ENCODE measurements at places on chromosomes 6 and 20.

DNA sequence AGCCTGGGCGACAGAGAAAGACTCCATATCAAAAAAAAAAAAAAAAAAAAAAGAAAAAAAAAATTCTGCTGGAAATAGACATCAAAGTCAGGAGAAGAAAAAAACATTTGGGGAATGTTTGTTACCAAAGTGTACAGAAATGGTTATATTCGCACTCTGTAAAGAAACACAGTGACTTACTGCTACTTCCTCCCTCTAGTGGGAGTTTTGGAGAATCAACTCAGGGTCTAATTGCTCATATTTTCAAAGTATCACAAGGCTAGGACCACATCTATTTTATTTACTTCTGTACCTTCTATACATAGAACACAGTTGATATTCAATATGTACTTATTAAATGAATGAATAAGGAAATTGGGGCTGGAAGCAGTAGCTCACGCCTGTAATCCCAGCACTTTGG is 24.4 kb downstream of the ARG1 start:
- DNase-seq, result no peak

- DNase-seq, result no peak
These were observed 160.8 kb downstream of the UBE3D start for GRCh38 chr6:82904860-82905259.

DNA sequence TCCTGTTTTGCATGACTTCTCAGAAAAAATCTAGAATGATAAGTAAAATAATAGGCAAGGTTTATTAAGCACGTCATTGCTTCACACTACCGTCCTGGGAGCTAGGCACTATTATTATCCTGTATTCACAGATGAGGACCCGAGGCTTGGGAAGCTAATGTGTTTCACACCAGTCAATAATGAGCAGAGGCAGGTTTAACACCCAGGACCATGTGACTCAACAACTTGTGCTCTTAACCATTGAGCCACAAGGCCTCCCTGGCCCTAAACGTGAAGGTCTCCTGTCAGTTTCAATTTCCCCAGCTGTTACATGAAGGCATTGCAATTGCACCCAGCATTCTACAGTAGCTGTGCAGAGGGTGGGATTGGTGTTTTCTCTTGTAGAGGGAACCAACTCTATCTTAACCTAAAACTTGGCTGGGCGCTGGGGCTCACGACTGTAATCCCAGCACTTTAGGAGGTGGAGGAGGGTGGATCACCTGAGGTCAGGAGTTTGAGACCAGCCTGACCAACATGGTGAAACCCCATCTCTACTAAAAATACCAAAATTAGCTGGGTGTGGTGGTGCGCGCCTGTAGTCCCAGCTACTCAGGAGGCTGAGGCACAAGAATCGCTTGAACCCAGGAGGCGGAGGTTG is 191.2 kb downstream of the BCAS1 start:
- DNase-seq, result no peak

DNA sequence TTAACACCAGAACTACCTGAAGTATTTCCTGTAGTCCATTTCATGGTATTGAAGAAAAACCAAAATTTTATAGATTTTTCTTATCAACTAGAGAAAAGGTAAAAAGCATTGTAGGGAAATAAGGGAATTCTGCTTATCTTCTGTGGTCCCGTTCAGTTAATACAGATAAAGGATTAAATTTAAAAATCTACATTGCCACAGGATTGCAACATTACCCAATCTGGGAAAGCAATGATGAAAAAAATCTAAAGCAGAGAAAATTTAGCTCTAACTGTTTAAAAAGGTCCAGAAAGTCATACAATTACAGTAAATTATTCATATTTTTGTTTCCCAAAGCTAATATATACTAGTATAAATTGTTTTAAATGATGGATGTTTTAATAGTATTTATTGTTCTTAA is 18.0 kb downstream of the POLH start:
- no peak for DNase-seq

DNA sequence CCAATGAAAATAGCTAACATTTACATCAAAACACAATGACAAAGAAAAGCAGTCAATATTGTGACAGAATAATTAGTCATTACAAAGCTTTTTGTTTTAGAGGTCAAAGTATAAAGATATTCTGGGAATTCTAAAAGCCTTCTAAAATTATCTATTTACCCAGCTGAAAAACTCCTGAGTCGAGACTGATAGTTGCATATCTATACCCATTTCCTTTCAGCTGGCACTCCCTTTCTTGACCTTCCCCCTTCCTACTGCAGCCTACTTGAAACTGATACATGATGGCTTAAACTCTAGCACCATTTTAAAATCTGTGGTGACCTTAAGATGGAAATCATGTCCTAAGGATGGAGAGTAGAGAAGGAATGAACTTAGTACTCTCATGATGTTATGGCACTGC is 38.6 kb downstream of the LMBRD1 start:
- no peak for DNase-seq

- DNase-seq, result no peak
These were observed 172.8 kb downstream of the KLHL32 start for GRCh38 chr6:97097068-97098047.

GRCh38 chr6:43338243-43338642 is 29.6 kb upstream of the CRIP3 start:
- no peak for DNase-seq

- DNase-seq, result no peak
These were observed 236.0 kb upstream of the JAG1 start for GRCh38 chr20:10909803-10910202.

GRCh38 chr6:107658920-107659865 is 164.9 kb downstream of the SCML4 start:
- DNase-seq, result no peak

DNA sequence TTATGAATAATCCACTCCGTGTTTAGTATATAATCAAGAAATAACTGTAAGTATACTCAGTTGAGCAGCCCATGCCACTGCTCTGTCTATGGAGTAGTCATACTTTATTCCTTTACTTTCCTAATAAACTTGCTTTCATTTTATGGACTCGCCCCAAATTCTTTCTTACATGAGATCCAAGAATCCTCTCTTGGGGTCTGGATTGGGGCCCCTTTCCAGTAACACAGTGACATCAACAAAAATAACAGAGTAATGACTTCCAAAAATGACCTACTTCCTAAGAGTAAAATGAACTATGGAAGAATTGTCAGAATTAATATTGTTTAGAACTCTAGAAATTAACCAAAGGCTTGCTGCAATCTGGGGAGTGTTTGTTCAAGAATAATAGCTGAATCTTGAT is 8.8 kb downstream of the OR2H1 start:
- no peak for DNase-seq

DNA sequence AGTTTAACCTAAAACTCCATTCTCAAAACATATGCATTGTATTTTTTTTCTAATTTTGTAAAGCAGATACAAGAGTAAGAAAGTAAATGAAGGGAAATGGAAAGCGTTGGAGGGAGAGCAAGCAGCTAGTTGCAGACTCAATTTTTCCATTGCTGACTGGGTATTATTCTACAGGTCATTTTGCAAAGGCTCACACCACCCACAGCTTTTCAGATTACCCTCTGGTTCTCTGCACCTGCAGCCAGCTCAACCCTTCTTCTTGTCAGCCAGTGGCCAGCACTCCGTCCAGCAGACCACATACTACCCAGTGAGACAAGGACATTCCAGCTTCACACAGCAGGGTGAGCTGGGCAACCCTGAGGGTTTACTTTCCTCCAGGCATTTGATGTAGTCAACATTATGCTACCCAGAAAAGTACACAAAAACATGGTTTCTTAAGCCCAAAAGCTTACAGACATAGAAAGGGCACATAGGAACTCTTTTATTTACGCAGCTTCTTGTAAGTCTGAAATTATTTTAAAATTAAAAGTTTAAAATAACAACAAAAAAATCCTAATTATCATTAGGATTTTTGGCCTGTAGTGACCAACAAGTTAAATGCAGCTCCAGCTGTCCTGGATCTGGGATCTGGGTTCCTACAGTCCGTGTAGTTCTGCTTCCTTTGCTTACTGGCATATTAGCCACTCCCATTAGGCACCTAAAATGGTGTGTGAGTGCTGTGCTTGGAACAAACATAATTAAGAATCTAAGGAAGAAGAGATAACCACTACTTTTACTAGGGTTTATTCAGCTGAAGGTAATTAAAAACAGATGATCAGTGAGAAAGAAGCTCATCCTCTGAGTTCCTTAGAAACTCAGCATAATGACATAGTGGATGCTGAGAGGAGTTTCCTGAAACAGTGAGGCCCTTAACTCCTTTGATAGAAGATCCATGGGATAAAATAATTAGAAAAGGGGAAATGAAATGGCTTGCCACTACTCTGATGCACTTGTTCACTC is 185.3 kb downstream of the PKHD1 start:
- no peak for DNase-seq

DNA sequence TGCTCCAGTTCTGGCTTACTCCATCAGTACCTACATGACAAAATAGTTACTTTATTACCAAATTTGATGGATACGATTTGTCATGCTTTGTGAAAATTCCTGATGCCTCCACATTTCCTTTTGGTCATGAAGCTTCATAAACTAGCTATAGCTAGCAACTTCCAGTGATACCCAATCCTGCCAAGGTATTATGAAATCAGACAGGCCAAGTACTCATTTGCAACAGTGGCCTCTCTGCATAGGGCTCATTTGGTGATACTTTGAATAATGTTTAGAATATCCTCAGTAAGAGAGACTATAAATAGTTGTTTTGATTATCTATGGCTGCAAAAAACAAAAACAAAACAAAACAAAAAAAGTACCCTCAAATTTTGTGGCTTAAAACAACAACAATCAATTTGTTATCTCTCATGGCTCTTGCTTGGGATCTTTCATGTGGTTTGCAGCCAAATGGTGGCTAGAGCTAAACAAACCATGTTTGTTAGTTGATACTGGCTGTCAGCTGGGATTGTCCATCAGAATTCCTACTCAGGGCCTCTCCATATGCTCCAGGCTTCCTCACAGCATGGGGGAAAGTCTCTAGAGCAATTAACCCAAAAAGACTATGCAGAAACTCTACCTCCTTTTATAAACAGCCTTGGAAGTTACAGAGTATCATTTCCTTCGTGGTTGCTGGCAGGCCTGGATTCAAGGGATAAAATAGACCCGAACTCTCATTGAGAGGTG is 10.1 kb upstream of the PRL start:
- DNase-seq, result no peak

GRCh38 chr6:44514085-44514484 is 126.6 kb downstream of the CDC5L start:
- DNase-seq, result no peak

All from stimulated activated CD8-positive, alpha-beta memory T cell treated with anti-CD3 and anti-CD28 coated beads, Interleukin-2, amount 100 ng/mL, for 1 hour (primary cell).